ENCODE measurements at places on chromosomes 6 and 20. TPM values are rescaled to one million over a fixed set of nuclear protein-coding genes. Genes with fewer than 3 reads are reported as not detected.

Gene PET117
- 13.0 TPM for total RNA-seq

Gene C6orf141
- not detected for total RNA-seq

Gene MYLK2
- 0.10 TPM for total RNA-seq

Gene NFS1
- total RNA-seq = 29.4 TPM

Gene RBPJL
- not detected for total RNA-seq

Gene PAK5
- total RNA-seq = not detected

Gene PNPLA1
- total RNA-seq = not detected

Gene ENPP4
- 0.27 TPM for total RNA-seq

Gene UCKL1
- total RNA-seq = 35.5 TPM

Gene TREM1
- total RNA-seq = not detected

Gene XKR7
- not detected for total RNA-seq

Gene TCF15
- not detected for total RNA-seq

Gene PI16
- not detected for total RNA-seq

Gene SLC35D3
- not detected for total RNA-seq

Gene ZBTB24
- total RNA-seq = 6.2 TPM

Gene CHRNA4
- not detected for total RNA-seq

Gene GHRH
- total RNA-seq = not detected

DNA sequence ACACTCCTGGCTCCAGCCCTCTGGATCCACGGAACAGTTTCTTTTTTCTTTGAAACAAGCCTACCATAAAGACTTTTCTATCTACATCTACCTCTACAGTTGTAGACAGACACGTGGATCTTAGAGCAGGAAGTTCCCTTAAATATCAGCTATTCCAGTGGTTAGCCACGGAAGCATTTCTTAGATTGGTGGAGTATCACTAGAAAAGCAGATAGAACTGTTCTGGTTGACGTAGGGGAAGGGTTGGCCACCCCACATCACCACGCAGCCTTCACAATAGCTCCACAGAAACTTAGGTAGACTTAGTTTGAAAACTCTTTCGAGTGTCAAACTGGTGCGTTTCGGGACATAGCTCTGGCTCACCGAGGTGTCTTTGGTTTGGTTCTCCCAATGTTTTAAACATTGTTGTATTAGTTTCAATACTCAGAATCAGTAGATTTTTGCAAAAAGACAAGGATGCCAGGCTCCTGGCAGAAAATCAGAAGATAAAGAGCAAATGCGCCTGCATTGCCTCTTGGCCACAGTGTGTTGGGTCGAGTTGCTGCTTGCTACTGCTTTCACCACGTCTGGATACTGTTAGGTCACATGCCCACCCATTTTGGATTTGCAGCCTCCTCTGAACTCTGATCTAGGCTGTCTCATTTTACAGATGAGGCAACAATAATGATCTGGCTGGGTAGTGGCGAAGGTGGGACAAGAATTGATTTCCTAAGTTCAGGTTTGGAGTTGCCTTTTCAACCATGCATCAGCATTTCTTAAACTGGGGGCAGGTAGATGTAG lies 71.5 kb upstream of the DTNBP1 start:
- DNase-seq = no peak

DNA sequence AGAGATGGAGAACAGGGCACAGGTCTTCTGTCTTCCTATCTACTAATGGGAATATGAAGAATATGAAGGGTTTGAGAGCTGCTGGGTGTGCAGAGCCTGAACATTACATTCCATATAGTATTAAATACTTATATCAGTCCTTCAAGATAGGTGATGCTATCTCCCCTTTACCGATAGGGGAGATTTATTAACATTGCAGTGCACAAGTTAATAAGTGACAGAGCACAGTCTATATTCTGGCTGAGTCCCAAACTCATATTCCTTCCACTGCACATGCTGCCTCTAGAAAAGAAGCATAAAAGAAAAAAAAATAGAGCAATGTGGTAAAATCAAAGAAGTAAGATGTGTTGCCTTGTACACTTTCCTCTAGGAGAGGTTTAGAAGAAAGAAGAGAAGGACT lies 18.5 kb upstream of the KIAA0408 start:
- DNase-seq = no peak

DNA sequence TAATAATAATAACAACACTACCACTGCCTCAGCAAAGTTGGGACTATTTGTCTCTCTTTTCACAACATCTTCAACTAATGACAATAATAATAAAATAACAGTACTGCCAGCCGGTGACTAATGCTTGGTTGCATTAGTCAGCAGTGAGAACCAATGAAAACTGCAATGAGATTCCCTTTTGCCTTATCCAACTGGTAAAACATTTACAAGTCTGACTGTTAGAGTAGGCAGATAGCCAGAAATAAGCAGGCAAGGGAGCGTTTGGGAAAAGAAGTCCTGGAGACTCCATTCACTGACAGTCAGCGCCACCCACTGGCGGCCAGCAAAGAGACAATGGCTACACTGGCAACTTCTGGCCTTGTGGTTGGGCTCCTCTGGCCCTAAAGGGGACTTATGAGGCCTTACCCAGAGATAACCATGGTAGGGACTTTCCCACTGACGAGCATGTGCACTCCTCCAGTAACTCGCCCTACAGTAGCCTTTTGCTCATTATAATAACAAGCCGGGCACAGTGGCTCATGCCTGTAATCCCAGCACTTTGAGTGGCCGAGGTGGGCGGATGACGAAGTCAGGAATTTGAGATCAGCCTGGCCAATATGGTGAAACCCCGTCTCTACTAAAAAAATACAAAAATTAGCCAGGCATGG lies 3.4 kb upstream of the NSFL1C start:
- peak; percentile 94 for DNase-seq

DNA sequence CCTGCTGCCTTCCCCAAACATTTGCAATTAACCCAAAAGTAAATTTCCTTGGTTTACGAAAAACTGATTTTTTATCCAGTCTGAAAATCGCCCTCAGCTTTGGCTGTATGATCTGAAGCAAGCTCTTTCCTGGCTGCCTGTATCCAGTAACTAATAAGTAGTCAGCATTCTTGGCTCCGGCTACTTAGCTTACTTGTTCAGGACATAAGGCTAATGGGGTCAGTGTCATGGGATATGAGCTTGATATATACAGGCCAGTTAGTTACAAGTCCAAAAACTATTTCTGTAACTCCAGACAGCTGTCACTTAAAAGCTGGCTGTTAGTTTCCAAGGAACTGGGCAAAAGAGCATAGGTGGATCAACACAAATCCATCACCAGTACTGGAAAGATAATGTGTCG lies 56.2 kb downstream of the KHDC1L start:
- no peak for DNase-seq

- DNase-seq = no peak
These were observed 444.5 kb upstream of the IMPG1 start for GRCh38 chr6:76516924-76517323.

- DNase-seq = no peak
These were observed 3.1 kb downstream of the ZCCHC3 start for GRCh38 chr20:300345-300990.

DNA sequence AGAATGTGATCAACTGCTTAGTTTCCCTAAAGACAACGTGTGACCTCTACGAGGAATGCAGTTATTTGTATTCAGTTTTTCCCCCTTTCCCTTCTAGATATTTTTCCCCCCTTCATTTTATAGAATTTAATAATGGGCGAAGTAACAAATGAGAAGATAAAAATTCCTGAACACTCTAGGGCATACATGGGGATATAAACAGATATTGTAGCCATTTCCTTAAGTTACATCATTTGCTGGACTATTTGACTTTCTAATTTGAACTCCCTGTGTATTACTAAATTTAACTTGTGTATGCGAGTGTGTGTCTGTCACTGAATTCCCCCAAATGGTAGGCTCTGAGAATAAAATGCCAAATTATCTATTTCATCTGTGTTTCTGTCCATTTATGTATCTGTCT lies 99.0 kb upstream of the ZFP64 start:
- DNase-seq = no peak

- no peak for DNase-seq
These were observed 413.8 kb downstream of the PTPRT start for GRCh38 chr20:42775866-42776265.

- DNase-seq = no peak
These were observed 31.9 kb downstream of the ARID1B start for GRCh38 chr6:156809034-156809433.

DNA sequence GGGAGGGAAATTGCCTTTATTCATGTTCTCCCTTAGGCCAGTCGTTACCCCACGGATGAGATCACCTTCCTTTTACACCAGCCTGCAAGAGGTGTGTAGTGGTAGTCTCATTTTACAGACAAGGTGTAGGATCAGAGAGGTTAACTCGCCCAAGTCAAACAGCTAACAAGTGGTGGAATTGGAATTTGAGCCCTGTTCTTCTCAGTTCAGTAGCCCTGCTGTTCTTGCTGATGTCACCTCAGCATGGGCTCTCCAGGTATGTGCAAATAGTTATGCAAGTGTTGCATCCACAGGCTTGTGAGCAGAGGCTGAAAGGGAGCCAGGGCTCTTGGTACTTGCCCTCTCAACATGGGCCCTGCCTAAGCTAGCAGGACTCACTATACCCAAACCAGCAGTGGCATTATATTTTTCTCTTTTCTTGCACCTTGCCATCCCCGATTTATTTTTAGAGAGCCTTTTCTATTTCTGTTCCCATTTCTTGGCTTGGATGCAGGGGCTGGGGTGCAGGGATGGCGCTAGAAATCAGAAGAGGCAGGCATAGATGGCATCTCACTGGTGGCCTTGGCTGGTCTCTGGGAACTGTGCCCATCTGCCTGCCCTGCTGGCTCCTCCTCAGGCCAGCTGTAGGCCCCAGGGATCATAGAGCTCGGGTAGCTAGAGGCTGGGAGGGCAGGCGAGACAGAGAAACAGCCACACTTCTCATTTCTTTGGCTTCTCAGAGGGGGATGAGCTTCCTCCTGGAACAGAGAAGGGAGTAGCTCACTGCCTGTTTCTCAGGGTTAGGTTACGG lies 18.2 kb downstream of the PPARD start:
- DNase-seq = no peak

GRCh38 chr6:153058909-153059308 lies 56.4 kb upstream of the MTRF1L start:
- DNase-seq = no peak

GRCh38 chr6:41334482-41335040 lies 847 bp upstream of the NCR2 start:
- DNase-seq = no peak

DNA sequence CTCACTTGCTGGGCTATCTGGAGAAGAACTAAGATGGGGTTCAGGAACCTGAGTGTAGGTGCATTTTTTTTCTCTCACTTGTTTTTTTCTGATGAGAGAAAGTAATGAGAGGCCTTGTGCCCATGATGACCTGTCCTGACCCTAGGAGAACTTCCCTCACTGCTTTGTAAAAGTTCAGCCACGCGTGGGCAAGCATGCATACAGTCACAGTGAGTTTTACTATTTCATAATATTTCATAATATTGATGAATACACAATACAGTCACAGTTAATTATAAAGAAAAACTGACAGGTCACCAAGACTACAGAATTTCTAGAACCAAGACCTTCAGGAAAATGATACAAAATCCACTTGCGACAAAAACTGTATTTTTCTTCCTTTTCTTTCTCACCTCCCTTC lies 111.8 kb downstream of the MAP7 start:
- no peak for DNase-seq

DNA sequence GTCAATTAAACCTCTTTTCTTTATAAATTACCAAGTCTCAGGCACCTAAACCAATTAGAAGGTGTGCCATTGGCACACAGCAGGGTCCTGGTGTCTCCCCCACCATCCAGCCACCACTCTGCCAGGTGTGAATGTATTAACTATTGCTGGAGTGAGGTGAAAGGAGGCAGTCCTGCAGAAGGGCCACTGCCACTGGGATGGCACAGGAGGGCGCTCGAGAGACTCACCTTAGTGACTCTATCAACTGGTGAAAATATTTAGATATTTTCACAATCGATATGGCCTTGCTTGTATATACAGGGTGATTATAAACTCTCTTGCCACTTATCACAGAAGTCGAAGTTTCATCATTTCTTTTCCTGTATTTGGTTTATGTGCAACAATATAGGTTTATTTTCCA lies 145.6 kb upstream of the ESR1 start:
- DNase-seq = no peak

DNA sequence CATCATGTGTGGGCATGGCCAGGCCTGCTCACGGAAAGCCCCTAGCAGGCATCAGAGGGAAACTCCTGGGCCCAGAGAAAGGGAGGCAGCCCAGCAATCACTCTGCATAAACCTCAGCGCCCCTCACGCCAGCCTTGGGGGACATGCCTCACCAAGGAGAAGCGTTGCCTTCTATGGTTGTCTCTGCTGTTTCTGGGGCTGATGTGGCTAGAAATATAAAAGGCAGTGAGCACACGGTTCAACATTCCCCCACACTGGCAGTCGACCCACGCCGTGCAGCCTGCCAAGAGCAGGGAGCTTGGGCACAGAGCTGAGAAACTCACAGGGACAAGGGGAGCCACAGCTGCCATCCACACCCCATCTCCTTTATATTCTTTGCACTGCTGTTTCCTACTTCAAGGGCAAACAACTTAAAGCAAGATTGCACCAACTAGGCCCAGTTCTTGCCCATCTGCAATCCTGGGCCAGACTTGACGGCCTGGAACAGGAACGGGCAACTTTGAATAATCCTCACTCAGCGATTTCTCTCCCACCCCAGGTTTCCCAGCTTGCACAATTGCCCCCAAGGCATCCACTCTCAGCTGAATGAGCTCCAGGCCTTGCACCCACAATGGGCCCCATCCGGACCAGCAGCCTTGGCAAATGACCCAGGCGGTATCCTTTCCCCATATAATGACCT lies 35.5 kb upstream of the FOXC1 start:
- DNase-seq = peak; percentile 57

GRCh38 chr6:75421316-75422023 lies 72.1 kb downstream of the FILIP1 start:
- DNase-seq = no peak

- no peak for DNase-seq
These were observed 17.5 kb upstream of the L3MBTL1 start for GRCh38 chr20:43490038-43490437.

GRCh38 chr6:166653639-166653941 lies 26.5 kb upstream of the RPS6KA2 start:
- DNase-seq = no peak

DNA sequence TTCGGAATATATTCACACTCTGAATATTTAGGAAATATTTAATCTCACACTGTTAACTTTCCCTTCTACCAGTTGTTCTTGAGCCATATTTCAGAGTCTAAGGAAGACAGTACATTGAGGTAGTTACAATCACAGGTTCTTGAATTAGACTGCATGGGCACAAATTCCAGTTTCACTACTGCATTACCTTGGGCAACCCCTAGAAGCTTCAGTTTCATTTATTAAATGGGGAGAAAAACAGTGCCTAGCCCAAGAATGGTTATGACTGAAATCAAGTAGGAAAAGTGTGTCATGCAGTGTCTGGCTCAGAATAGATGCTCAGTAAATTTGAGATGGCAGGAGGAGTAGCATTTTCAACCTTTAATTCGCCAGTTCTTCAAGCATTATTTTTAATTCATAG lies 124.5 kb upstream of the SAMD5 start:
- DNase-seq = no peak

DNA sequence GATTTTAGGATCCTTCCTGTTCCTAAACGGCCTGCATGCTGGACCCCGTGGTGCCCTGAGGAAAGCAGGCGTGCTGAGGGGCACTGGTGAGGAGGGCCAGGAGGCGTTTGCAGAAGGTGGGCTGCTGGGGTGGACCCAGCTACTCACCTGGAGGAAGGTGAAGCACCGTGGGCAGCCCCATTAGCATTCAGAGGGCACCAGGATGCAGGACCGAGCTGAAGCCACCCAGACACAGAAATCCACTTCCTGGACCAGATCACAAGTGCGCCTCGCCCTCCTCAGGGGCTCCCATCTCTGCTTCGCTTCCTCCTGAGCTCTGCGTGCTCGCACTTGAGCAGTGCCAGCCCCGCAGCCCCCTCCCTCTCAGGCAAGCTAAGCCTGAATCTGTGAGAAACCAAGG lies 187.0 kb downstream of the SYNDIG1 start:
- no peak for DNase-seq

GRCh38 chr6:132495604-132496079 lies 17.3 kb downstream of the STX7 start:
- no peak for DNase-seq
